Activated T-cell treated with anti-CD3 and anti-CD28 coated beads, Interleukin-2, amount 50 U/mL, for 72 hours (primary cell): ENCODE measurements at places on chromosomes 11 and 22. TPM values are rescaled to one million over a fixed set of nuclear protein-coding genes. Genes with fewer than 3 reads are reported as not detected.

ARHGAP1 gene
- total RNA-seq = 43.5 TPM

NEAT1 gene
- 678 TPM for total RNA-seq

PLCB3 gene
- total RNA-seq = 10.5 TPM

WBP2NL gene
- total RNA-seq = 4.3 TPM

GDPD4 gene
- not detected for total RNA-seq

FJX1 gene
- 0.89 TPM for total RNA-seq

OR6T1 gene
- not detected for total RNA-seq

OR8U1 gene
- not detected for total RNA-seq

MIEF1 gene
- 49.5 TPM for total RNA-seq

TMPRSS13 gene
- total RNA-seq = 3.2 TPM

KCTD14 gene
- 0.34 TPM for total RNA-seq

SCUBE2 gene
- total RNA-seq = 0.37 TPM

NPAS4 gene
- total RNA-seq = not detected

NAP1L4 gene
- total RNA-seq = 421 TPM

VSTM5 gene
- not detected for total RNA-seq

RAPSN gene
- 0.77 TPM for total RNA-seq

SLC22A8 gene
- total RNA-seq = not detected

GALR3 gene
- total RNA-seq = 0.29 TPM

STX5 gene
- total RNA-seq = 70.1 TPM

DBX1 gene
- total RNA-seq = not detected

OR8K5 gene
- total RNA-seq = not detected

APOA4 gene
- total RNA-seq = not detected

LINC01488 gene
- total RNA-seq = not detected

ANGPTL5 gene
- total RNA-seq = not detected

SERHL2 gene
- total RNA-seq = 1.6 TPM

MAJIN gene
- 1.7 TPM for total RNA-seq

CABP4 gene
- 10.4 TPM for total RNA-seq

GRAP2 gene
- total RNA-seq = 59.4 TPM

TNNI2 gene
- total RNA-seq = 1.2 TPM

MOGAT2 gene
- not detected for total RNA-seq

CRYBA4 gene
- 0.63 TPM for total RNA-seq

INSC gene
- total RNA-seq = 3.1 TPM

PKDREJ gene
- total RNA-seq = not detected

VSIG2 gene
- total RNA-seq = 0.48 TPM

KRTAP5-11 gene
- not detected for total RNA-seq

XKR3 gene
- 0.24 TPM for total RNA-seq

PGA5 gene
- not detected for total RNA-seq

OR4A15 gene
- not detected for total RNA-seq

OR6M1 gene
- not detected for total RNA-seq

VPREB1 gene
- not detected for total RNA-seq

TMPRSS6 gene
- total RNA-seq = 26.8 TPM

RBMXL2 gene
- not detected for total RNA-seq

TTC12 gene
- 11.4 TPM for total RNA-seq

OR2D2 gene
- total RNA-seq = not detected

PAX6 gene
- total RNA-seq = 0.46 TPM

FXYD6 gene
- total RNA-seq = 0.17 TPM

APOBEC3H gene
- total RNA-seq = 21.9 TPM

PCNX3 gene
- total RNA-seq = 45.9 TPM

DDI1 gene
- total RNA-seq = not detected

MYOD1 gene
- total RNA-seq = not detected

SPA17 gene
- 2.5 TPM for total RNA-seq
